Fibroblast of skin of scalp (primary cell): ENCODE measurements at places on chromosomes 12 and 14.

DNA sequence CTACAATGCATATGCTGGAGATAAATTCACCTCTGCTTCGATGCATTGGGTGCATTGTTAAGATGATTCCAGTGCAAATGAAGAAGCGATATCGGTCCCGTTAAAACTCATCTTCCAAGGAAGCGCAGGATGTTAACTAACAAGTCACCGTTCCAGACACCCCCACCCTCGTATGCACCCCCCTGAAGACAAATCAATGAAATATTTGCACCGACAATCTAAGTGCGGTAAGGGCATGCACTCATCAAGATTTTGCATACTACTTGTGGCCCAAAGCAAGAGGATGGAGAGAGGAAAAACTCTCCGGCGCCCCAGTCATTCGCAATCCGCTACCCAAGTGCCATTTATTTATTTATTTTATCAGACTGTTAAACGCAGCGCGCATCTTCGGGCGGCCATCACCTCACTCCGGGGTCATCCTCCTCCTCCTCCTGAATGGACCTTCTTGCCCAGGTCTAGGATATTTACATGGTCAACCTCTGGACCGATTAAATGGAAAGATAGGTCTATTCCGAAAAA, 1.2 kb downstream of the NOVA1 start:
- DNase-seq: no peak

- no peak for DNase-seq
Observed at GRCh38 chr14:77882636-77883035, 82.7 kb downstream of the ADCK1 start.

GRCh38 chr12:120914794-120915193, 10.6 kb upstream of the SPPL3 start:
- DNase-seq: no peak

GRCh38 chr14:75491376-75491978, 30.8 kb upstream of the BATF start:
- DNase-seq: no peak

DNA sequence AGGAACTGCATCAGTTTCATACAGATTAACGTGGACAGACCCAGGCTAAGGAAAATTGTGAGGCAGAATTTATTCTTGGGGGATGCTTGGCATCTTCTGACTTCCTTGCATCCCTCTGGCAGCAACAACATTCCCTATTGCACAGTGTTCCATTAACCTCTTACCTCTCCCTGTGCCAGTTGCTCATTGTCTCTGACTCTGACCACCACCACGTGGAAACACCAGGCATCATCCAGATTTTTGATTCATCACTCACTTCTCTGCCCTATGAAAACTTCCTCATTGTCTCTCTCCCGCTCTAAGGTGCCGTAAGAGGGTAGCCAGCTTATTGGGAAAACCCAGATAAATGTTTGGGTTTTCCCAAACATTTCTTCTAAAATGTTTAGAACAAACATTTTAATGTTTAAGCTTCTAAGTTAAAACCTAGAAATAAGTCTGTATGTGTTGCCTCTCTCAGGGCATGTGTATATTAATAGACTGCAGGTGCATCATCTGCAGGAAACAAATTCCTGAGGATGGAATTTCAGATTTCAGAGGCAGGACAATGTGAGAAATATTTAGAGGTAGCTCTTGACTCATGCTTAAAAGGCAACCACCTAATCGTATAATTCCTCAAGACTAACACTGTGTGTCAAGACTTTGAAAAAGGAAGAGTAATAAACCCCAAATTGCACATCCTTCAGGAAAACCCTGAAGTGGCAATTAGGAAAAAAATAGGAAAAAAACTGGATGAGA, 64.5 kb upstream of the SLC35F4 start:
- DNase-seq: no peak

- DNase-seq: peak; percentile 71
Observed at GRCh38 chr14:68924186-68925158, 54.6 kb downstream of the ACTN1 start.

GRCh38 chr12:121494093-121494787, 86.6 kb downstream of the KDM2B start:
- peak; percentile 29 for DNase-seq

- no peak for DNase-seq
Observed at GRCh38 chr14:63288853-63289252, 29.9 kb downstream of the GPHB5 start.

- DNase-seq: no peak
Observed at GRCh38 chr12:105252901-105253300, 16.9 kb upstream of the APPL2 start.

DNA sequence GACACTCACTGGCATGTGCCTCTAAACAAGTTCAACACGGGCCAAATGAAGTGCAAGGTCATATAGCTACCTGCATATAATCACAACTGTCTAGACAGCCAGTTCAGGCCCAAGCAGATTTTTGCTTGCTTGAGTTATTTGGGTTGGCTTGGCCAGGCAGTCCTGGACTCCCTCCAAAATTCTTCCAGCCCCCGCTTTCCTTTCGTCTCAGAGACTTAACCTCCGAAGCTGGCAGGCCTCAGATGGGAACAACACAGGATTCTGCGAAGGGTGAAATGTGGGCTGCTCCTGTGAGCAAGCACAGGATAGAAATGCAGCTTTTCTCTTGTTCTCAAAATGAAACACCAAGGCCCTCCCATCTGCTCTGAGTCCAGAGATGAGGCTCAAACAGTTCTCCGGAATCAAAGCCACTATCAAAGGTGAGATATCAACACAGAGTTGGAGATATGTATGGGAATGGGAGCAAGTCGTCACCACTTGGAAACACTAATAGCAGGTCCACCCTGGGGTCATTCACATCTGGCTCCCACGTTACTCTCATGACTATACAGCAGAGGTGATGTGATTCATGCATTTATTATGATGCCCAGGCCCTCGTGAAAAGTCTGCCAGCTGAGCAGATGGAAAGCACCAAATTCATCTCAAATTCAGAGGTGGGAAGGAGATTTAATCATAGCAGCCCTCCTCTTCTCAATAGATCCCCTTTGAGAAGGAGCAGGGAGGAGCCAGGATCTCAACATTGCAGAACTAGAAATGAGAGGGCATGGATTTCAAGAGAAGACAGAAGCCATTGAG, 389.8 kb downstream of the NUAK1 start:
- peak; percentile 63 for DNase-seq

GRCh38 chr12:77995436-77996167, 164.9 kb downstream of the NAV3 start:
- DNase-seq: peak; percentile 63

DNA sequence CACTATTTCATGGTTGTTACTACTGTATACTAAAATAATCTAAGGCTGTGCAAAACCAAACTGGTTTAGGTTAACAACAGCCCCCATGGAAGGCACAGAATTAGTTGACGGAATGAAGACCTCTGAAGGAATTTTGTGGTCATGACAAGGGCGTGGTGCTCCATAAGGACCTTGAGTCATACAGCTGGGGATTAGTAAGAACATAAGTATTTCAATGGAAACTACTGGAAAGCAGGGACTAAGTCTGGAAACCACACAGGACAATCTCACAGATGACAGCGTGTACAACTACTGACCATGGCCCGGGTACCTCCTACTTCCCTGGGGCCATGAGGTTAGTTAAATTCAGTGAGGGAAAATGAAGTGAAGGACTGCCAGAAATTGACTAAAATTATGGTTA, 98.5 kb upstream of the PLEKHA5 start:
- DNase-seq: peak; percentile 96

GRCh38 chr12:47858511-47859266, 39.0 kb upstream of the HDAC7 start:
- no peak for DNase-seq

DNA sequence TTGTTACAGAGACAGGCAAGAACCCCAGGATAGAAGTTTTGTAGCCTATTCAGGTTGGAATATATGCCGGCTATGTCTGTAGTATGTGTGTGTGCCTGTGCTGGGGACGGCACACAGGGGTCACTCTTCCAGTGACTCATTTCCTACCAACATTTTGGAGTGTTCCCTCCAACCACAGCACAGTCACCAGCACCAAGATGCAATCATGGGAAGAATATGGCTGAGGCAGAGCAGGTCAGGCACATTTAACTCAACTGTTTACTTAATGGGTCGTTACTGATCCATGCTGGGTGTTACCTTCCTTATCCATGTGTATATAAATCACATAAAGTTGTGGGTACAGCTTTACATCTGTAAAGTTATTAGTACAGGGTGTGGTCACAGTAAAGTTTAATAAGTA, 178.3 kb downstream of the PRKD1 start:
- DNase-seq: peak; percentile 44

DNA sequence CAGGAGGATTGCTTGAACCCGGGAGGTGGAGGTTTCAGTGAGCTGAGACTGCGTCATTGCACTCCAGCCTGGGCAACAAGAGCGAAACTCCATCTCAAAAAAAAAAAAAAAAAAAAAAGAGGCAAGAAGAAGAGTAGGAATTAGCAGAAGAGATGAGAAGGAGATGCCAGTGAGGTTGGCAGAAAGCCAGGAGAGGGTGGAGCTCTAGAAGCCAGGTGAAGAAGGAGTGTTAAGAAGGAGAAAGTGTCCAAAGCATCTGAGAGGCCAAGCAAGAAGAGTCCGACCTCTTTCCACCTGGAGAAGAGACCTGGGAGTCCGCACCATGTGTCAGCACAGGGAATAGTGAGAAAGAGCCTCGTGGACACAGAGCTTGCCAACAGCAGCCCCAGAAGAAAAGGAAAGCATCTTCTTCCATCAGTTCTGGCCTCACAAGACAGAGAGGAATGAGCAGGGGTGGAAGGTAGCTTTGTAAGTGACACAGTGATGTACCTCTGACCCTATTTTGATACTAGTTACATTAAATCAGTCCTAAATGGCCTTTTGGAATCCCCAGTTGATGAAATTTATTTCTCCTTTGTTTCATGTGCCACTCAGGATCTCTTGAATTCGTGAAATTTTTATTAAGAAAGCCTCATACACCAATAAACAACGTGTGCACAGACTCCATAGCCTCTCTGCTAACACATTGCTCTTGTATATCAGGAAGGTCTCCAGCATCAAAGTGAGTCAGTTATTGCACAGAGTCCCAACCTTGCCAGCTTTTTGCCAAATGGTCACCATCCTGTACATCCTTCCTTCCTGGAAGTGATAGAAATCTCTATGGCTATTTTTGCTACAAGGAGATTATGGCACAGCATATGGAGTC, 70.6 kb downstream of the SAMD4A start:
- DNase-seq: no peak

GRCh38 chr14:77979666-77980351, 179.9 kb downstream of the ADCK1 start:
- DNase-seq: peak; percentile 24

DNA sequence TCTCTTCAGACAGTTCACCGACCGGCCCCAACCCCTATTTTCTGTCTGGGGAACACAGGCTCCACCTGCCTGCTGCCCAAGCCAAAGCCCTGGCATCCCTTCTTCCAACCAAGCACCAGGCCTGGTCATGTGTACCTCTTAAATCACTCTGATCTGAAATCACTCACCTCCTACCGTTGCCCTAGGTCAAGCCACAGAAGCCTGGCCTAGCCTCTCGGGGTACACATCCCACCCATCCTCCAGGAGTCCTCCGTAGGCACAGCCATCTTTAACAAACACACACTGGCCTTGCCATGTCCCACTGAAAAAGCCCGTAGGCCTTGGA, 81.8 kb downstream of the IRF2BPL start:
- DNase-seq: no peak

GRCh38 chr14:91252871-91253794, 8.6 kb upstream of the GPR68 start:
- no peak for DNase-seq

- DNase-seq: peak; percentile 62
Observed at GRCh38 chr12:94149119-94149780, 873 bp downstream of the PLXNC1 start.

DNA sequence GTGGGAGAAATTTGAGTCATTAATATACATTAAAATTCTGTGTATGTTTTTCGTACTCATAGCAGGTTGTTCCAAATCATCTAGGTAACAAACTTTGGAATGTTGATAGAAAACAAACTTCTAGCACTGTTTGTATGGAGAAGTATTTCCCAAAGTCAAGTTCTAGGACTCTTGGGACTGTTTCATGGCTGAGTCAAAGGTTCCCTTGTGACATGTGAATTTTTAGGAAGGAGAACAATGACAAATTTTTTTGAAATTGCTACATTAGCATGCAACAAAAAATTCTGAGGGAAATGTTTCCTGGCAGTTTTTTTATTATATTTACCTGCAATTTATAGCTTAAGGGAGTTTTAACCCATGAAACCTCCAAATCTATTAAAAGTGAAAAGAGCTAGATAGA, 73.8 kb downstream of the RASSF8 start:
- DNase-seq: no peak

GRCh38 chr14:52514046-52514811, 38.1 kb downstream of the TXNDC16 start:
- no peak for DNase-seq

GRCh38 chr14:45091710-45092109, 7.8 kb downstream of the PRPF39 start:
- peak; percentile 22 for DNase-seq

DNA sequence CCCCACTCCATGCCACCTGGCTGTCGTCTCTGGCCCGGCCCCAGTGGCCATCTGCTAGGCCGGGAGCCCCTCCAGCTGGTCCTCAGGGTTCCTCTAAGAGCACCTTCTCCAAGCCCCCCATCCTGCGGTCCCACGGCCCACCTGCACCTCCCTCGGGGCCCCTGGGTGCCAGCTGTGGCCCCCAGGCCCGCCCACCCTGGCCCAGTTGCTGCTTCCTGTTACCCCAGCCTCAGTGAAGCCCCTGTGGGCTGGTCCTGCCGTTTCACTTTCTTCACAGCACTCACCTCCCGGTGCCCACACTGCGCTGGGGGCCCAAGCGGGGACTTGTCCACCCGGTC, 27.6 kb upstream of the NUDT14 start:
- DNase-seq: no peak

- no peak for DNase-seq
Observed at GRCh38 chr14:59852350-59852749, 18.2 kb downstream of the RTN1 start.

GRCh38 chr12:133061954-133062353, 18.8 kb upstream of the ZNF140 start:
- DNase-seq: no peak

DNA sequence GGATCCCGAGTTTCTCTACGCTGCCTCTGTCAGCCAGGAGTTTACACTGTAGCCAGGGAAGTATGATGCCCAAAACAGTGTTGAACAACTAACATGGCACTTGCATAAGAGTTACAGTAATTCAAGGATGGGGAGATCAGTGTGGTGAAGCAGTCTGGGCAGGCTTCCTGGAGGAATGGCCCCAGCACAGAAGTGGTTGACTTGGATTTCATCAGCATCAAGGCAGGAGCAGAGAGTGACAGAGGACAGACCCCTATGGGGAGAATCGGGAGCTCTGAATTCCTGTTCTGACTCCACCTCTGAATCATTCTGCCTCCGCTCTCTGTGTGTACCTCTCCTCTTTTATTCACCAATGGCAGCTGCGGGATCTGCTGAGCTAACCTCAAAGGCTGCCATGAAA, 124.5 kb downstream of the KCNA5 start:
- peak; percentile 25 for DNase-seq

- no peak for DNase-seq
Observed at GRCh38 chr12:127642208-127642607, 624.8 kb upstream of the TMEM132C start.

DNA sequence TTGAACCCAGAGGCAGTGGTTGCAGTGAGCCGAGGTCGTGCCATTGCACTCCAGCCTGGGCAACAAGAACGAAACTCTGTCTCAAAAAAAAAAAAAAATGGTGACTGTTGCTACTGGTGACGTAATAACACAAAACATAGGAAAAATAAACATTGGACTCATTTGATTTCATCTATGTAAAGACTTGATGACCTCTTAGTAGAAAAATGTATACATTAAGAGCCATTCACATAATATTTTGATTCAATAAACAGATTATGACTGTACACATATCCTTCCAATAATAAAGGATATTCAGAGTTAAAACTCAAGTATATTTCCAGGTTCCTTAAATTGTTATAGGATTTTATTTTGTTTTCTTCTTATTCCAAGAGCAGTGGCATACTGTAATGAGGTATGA, 65.7 kb upstream of the AEBP2 start:
- DNase-seq: peak; percentile 45
